ENCODE measurements at places on chromosomes 16 and 17.
A peak's percentile ranks its signal among the peaks of the same experiment; 100 is the strongest.

DNA sequence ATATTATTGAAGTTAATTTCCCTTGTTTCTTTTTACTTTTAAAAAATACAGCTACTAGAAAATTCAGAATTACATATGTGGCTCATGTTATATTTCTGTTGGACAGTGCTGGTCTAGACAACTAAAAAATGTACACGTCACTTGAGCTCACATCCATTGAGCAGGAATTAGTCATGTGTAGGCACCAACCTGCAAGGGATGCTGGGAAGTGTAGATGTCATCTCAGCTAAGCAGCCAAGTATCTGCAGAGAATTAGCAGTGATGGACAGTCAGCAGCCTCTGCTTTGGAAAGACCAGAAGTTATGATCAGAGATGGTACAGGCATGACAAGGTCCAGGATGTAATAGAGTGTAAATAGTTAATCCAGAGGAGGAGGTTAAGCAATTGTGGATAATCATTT lies 87.1 kb upstream of the HS3ST2 start:
- no peak for DNase-seq

DNA sequence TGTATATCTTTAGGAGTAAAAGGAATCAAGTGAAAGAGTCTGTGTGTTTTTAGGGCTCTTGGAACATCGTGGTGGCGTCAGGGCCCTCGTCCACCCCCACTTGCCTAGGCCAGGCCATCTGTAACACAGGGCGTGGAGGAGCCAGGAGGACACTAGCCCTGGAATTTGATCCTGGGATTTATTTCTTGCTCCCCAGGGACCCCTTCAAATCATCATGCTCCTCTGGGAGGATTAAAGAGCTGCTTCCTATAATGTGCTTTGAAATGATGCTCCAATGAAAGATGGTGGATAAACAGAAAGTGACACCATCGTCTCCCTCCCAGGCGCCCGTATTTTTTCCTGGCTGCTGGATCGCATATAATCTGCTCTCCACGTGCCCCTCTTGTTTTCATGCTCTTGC lies 113.3 kb downstream of the AATF start:
- DNase-seq, result no peak

GRCh38 chr17:66348584-66349165 lies 46.3 kb downstream of the PRKCA start:
- DNase-seq, result peak; percentile 26

- DNase-seq, result no peak
Observed at GRCh38 chr17:41396996-41397660, at the start of gene KRT31. KRT31 (minus strand) TSS chr17:41397608; CDS start chr17:41397539, 69 bp downstream.

- no peak for DNase-seq
Observed at GRCh38 chr16:69626256-69626655, 60.5 kb downstream of the NFAT5 start.

- no peak for DNase-seq
Observed at GRCh38 chr16:74623214-74623838, 16.4 kb upstream of the GLG1 start.

GRCh38 chr16:85555719-85556455 lies 57.2 kb upstream of the GSE1 start:
- no peak for DNase-seq

- no peak for DNase-seq
Observed at GRCh38 chr17:48553826-48554225, 8.9 kb upstream of the HOXB2 start.

GRCh38 chr16:48330841-48331192 lies 54.4 kb downstream of the SIAH1 start:
- no peak for DNase-seq

DNA sequence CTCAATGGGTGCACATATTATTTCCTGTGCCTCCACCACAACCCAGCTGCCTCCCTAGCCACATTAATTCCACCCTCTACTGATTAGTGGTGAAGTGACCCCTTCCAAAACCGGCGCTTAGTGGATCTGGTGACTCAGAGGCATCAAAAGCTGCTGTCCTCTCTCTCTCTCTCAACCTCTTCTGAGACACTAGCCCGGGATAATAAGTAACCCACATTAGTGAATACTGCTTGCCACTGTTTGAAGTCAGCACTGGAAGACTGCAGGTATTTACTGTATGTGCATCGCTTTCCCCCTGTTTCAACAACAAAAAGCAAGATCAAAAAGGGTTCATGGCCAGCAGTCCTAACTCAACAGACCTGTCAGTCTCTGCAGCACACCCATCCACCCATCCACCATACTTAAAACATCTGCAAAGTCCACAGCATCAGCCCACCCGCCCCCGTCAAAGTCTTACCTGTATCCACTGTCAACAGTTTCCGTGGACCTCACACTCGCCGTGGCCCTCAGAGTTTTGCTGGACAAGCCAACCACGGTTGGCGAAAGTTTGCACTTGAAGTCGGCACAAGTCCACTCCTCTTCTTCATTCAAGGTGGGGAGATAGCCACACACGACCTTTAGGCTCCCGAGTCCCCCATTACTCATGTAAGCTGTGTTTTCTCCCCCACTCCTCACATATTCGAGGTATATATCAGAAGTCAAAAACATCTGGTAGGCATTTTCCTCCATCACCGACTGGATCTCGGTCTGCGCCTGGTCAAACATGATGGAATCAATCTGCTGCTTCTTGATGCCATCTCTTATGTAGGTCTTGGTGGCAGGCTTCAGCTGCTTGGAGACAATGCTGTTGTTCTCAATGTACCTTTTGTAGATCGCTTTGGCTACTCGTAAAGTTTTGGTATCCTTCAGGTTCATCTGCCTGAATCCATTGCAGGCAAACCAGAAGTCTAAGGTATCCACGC lies 3.8 kb downstream of the AXIN2 start:
- peak; percentile 30 for DNase-seq

DNA sequence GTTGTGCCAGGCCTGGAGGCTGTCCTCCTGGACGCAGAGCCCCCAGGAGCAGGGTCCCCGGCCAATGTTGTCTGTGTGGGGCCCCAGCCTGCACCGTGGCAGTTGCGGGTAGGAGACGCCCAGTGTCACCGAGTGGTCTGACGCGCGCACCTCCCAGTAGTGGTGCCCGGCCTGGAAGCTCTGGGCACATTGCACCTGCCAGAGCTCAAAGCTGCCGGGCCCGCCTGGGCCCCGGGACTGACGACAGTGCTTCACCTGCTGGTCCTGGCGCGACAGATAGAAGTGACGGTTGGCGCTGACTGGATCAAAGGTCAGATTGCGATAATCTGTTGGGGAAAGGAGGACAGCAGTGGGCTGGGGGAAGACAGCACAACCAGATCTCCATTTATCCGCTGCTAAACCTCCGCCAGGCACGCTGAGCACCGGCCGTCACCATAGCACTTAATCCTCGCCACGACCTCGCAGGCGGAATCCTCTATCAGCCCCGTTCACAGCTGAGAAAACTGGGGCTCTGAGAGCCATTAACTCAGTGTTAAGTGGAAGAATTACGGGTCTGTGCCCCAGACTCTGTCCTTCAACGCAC lies 5.6 kb downstream of the TRIM65 start:
- DNase-seq, result no peak

DNA sequence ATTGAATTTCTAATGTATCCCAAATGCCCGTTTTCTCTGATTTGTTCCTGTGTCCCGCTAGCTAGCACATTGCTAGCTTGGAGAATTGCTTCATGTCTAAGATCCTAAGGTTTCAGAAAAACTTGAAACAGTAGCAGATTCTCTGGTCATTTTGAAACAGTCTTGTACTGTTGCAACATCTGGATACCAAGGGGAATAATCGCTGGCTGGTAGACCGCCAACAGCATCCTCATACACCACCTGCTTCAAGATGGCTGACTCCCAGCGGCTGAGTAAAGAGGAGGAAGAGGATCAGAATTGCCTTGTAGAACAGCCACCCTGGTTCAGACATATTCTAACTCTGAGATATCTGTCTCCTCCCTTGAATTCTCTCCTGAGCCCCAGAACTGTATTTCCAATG lies 226.7 kb upstream of the ELAC2 start:
- no peak for DNase-seq

DNA sequence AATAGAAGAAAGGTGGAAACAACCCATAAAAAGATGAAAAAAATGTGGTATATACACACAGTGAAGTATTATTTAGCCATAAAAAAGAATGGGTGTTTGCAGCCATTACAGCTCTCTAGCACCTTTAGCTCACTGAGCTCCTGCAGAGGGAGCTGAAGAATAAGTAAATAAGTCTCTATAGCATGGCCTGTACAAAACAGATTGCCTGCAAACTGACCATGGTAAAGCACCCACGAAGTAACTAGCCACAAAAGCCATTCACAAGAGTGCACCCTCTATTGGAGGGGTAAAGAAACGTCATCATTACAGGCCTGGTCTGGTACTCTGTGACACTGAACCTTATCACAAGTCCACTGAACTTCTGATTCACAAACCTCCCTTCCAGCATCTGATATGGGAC lies 76.3 kb downstream of the USP32 start:
- no peak for DNase-seq

GRCh38 chr16:50437769-50438437 lies 69.1 kb upstream of the BRD7 start:
- DNase-seq, result peak; percentile 9

- DNase-seq, result no peak
Observed at GRCh38 chr16:27243725-27244362, 24.7 kb downstream of the NSMCE1 start.

DNA sequence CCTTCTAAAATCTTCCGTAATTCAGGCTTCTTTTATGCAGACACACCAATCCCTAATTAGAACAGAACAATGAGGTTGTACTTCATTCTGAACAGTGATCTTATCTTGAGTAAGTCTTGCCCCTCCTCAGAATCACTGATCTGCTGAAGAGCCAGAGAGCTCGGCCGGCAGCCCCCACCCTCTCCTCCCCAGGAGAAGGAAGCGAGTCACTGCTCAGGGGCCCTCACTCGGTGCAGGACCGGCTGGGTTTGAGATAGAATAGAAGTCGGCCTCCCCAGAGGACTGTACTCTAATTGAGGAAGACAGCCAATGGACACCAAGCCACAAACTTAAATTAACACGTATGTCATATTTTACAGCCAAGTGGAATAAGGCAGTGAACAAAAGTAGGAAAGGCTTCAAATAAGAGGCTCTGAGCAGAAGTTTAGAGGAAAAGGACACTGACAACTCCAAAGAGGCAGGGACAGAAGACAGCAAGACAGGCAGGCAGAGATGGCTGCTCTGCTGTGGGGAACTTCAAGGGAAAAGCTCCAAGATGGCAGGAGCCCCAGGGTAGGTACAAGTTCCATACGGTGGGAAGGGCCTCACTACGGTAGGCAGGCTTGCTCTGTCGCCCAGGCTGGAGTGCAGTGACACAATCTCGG lies 18.6 kb downstream of the CREBBP start:
- DNase-seq, result no peak
